Activated CD4-positive, alpha-beta T cell treated with anti-CD3 and anti-CD28 coated beads, Interleukin-2, amount 50 U/mL, for 4 hours (primary cell): ENCODE measurements at places on chromosomes 3 and 15.

DNA sequence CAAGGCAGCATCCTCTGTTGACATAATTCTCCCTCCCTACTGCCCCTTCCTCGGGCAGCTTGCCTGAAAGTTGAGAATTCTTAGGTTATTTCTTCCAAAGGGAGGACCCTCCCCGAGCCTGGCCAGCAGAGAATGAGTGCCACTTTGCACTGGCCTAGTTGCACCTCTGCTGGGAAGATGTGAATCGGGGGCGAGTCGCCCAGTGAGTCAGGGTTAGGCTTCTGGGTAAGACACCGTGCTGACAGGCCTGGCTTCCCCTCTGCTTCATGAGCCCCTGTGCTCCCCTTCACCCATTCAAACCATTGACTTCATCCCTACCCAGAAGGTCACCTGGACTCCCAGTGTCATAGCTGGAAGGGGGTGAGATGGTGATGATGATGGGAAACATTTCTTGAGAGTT is 82.3 kb downstream of the AAGAB start:
- DNase-seq = no peak

DNA sequence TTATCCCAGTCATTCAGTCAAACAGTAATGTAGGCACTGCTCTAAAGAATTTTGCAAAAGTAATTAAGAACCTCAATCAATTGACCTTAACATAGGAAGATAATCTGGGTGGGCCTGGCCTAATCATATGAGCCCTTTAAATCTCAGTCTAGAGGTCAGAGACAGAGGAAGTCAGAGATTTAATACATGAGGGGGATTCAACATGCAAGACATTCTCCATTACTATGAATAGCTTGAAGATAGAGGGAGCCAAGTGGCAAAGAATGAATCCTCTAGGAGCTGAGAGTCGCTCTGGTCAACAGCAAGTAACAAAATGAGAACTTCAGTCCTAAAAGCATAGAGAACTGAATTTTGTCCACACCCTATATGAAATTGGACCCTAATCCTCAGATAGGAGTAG is 39.0 kb upstream of the MBNL1 start:
- DNase-seq = no peak

DNA sequence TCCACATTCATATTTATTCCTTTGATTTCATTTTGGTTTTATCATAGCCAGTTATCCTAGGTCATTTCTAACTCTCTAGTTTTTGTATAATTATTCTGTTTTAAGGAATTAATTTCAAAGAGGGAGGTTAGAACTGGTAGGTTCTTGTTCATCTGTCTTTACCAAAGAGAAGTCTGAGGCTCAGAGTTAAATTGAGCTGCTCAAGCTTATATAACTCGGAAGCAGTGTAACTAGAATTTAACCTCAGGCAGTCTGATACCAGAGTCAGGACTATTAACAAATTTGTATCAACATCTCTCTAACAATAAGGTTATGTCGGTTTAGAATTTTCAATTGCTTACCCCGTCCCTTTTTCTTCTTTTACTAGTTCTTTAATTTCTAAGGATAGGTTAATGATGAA is 84.1 kb downstream of the AKAP13 start:
- no peak for DNase-seq

GRCh38 chr3:31096661-31097395 is 202.4 kb upstream of the GADL1 start:
- DNase-seq = no peak

GRCh38 chr15:50562735-50563640 is 16.5 kb upstream of the USP50 start:
- DNase-seq = no peak

DNA sequence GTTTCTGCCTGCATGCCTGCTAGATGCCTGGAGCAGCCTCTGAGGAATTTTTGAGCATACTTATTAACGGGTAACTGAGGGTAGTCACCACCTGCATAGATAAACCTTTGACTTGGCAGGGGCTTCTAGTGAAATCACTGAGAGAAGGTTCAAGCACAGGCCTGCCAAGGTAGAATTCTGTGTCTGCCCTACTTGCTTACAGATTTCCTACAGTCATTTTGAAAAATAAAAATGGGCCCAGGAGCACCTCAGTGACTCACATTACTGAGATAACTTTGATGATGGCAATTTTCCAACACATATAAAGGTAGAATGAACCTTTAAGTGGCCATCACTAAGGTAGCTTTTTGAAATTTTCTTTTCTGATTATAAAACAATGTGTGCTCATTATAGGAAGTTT is 10.8 kb downstream of the CRTAP start:
- no peak for DNase-seq

GRCh38 chr3:66381626-66382025 is 119.2 kb downstream of the LRIG1 start:
- no peak for DNase-seq

DNA sequence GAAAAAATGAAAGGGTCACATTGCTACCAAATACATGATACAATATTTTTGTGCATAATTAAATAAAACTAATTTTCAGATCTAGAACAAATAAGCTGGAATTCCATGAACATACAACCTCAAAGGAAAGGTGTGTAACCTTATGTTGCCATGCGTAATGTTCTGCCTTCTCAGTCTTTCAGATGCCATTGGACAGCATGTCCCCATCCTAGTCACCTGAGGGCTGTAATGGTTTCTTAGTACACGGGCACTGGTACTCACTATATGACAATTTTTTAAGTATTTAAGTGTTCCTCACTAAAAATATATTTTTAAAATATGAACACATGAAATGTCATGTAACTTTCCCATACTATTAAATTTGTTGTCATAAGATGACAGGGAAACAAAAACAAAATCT is 24.1 kb downstream of the NEK10 start:
- DNase-seq = no peak

- no peak for DNase-seq
Measured at GRCh38 chr3:131020122-131020693, 6.4 kb downstream of the ASTE1 start.

DNA sequence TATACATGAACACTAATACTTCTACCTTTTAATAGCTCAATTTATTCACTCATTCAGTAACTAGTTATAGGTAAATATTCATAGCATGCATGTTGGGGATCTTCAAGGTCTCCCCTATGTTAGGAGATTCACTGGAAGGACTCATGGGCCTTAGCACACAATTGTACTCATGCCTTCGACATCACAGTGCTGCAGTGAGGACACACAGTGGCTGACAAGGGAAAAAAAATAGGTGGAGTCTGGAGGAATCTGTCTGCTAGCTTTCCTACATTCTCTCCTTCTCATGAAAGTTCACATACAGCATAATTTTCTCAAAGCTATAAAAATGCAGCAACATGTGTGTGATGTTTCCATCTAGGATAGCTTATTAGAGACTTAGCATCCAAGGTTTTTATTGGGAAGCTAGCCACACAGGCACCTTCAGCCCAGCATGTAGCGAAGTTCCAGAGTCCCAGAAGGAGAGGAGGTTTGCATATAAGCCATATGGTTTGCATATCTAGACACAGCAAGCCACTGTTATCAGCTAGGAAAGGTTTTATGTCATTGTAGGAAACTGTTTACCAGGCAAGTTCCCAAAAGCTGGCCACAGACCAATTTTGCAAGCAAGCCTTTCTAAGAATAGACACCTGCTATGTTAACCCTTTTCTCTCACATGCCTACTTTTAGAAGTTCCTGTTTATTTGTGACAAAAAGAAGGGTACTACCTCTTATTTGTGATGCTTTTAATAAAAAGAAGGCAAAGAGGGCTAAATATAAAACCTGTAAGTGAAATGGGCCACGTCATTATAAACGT is 46.4 kb downstream of the MORC1 start:
- no peak for DNase-seq
